ENCODE measurements at places on chromosomes 6 and 20.

- no peak for DNase-seq
Measured at GRCh38 chr6:153024709-153025017, 22.2 kb upstream of the MTRF1L start.

- DNase-seq: no peak
Measured at GRCh38 chr6:73391675-73392074, 3.0 kb upstream of the DDX43 start.

DNA sequence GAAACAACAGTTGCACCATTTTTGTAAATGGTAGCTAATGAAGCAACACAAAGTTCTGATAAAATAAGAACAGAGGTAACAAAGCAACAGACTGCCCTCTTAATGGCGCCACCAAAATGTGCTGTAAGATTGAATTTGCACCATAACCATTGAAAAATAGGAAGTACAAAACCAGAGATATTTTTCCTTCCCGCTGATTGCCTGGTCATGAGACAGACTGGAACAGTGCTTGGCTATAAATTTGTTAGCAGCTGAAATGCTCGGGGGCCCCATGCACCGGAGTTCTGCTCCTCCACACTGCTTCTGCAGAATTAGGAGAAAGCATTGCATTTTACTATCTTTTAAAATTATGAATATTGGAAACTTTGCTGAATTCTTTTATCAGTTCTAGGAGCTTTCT lies 164.4 kb upstream of the QKI start:
- no peak for DNase-seq

DNA sequence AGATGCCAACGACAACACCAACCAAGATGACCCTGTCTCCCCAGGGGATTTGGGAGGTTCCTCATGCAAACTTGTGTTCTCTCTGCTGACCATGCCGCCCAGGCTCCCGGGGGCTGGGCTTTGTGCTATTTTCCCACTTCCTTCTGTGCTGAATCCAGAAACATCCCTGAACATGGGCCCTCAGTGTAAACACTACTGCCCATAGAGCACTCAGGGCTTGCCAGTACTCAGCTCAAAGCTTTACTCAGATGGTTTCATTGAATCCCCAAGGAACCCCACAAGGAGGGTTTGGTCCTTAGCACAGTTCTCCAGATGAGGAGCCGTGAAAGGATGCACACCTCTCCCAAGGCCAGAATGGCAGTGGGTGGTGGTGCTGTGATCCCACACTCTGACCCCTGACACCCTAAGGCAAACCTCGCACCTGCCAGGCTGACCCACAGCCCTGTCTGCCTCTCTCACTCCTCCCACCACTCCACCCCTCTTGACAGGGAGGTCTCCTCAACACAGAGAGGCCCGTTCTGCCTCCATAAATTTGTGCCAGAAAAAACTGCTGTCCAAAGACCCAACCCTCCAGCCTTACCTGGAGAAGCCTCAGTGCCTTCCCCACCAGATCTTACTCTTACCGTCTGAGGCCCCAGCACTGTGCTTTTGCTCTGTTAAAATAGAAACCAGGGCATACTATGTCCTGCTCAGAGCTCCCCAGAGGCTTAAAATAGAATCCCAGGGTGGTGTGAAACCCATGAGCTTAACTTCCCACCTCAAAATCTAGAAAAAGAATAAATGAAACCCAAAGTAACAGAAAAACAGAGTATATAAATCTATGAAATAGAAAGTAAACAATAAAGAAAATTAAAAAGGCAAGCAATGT lies 283.0 kb upstream of the CDH4 start:
- no peak for DNase-seq

DNA sequence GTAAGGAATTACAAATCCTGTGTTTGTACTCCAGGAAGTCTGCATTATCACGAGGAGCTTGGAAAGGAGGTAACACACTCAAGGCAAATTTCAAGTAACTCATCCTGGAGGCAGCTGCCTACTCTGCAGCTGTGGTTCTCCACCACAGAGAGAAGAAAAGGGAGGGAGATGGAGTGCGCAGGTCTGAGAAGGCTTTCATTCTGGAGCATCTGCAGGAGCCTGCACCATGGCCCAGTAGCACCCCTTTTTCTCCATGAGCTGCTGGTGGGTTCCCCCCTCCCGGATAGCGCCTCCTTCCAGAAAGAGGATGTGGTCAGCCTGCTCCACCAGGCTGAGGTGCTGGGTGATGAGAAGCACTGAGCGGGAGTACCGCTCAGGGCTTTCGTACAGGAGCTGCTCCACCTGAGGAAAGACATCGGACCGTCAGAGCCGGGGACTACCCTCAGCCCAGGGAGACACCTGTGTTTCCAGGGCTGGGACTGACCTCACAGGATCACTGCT lies 1.6 kb upstream of the PSMB8 start:
- DNase-seq: no peak

DNA sequence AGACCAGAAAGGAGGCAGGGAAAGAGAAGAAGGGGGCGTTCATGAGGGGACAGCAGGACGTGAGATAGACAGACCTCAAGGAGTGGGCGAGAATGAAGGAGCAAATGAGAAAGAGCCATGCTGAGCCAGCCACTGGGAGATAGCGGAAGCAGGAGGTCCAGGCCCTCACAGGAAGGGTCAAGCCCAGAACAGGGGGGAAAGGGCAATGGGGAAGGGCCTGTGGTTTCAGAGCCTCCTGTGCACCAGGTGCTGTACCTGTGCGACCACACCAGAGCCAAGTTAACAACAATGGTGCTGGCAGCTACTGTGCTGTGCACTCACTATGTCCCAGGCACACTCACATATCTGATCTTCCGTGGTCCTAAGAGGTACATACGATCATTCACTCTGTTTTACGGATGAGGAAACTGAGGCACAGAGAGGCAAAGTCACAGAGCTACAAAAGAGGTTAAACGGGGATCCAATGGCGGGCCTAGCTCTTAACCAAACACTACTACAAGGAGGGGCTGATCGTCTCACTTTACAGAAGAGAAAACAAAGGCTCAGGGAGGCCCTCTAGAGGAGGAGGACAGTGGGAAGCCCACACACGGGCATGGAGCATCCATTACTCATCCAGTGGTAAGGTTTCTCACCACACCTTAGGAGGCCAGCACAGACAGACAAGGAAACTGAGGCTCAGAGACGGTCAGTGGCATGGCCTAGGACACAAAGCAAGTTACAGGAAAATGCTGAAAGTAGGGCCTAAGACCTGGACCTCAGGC lies 129.1 kb downstream of the PREX1 start:
- DNase-seq: no peak
